ENCODE measurements at places on chromosomes 6 and 20.

- DNase-seq, result no peak
Measured at GRCh38 chr6:33412140-33413009, 1.6 kb downstream of the PHF1 start.

DNA sequence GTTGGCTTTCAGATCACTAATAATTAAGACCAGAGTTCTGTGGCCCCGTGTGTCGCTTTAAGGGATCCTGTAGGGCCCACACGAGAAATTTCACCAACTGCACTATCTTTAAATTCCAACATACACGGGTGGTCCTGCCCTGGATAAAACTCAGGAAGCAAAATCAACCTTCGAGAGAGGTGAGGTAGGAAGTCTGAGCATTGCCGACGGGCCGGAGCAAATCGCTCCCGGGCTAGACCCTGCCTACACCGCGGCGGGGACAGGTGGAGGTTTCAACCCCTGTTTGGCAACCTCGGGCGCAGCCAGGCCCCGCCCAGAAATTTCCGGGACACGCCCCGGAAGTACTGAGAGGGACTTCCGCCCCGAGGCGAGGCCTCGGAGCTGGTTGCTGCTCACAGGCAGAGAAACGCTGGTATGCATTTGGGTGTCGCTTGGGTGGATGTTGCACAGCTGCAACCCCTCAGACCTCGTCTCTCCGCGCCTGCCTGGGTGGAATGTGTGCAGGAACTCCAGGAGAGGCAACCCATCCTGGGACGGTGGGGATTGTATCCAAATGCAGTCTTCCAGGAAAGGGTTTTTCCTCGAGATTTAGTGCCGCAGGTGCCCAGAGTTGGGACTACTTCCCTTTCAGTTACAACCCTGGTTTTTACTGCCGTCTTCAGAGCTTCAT lies 19.9 kb downstream of the ZKSCAN8 start:
- peak; percentile 86 for DNase-seq

DNA sequence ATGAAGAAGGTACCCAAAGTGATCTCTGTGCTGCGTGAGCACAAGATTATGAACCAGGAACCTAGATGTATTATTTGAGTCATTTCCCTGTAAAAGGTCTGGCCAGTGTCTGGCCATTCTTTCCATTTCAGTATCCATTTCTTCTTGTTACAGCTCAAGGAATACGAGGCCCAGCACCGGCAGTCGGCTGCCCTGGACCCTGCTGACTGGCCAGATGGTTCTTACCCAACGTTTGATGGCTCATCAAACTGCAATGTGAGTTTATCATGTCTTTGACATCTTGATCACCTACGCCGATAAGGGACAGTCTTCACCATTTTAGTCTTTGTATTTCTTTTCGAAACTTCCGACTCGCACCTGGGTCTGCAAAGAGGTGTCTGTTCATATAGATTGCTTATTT lies 144.8 kb downstream of the SASH1 start:
- DNase-seq, result no peak

DNA sequence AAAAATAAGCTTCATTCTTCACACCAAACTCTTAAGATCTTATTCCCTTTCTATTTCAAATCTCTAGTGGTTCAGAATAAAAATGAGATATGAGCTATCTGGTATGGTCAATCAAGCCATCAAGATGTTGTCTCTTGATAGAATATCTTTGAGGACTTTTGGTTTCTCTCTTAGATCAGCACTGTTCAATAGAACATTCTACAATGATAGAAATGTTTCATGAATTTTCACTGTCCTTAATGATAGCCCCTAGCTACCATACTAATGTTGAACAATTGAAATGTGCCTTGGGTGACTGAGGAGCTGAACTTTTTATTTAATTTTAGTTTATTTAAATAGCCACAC lies 24.1 kb upstream of the HINT3 start:
- DNase-seq, result no peak

DNA sequence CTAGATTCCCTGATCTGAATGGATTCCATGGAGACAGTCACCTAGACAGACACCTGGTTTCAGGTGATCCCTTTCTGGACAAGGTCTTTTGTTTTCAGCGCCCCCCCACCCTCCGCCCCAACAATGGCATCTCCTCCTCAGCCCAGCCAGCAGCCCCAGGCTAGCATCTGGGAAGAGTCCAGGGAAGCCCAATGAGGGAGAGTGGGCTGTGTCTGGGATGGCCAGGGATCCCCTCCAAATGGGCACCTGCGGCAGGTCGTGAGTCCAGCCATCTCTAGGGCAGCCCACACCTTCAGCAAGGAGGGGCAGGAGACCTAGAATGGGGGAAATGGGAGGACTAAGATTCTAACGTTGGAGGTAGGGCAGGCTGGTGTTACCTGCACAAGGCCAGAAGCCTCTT lies 1.2 kb upstream of the SLC24A3 start:
- no peak for DNase-seq

GRCh38 chr20:64080813-64081623 lies 1.1 kb downstream of the OPRL1 start:
- DNase-seq, result no peak

DNA sequence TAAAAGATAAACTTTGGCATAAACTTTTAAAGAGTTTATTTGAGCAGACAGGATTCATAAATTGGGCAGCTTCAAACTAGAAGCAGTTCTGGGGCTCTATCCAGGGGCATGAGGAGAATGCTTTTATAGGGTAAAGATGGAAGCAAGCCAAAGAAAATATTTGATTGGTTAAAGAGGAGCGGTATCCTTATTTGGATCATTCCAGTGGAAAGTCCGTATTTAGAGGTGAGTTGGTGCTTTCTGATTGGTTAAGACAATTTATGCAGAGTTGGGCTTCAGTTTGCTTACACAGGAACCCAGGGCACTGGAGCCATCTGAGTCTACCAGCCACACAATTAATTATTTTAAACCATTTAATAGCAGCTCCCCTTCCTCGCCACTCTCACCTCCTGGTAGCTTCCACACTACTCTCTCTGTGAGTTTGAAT lies 37.9 kb upstream of the RNF217 start:
- DNase-seq, result no peak

- no peak for DNase-seq
Measured at GRCh38 chr20:57768519-57768918, 58.7 kb upstream of the PMEPA1 start.

DNA sequence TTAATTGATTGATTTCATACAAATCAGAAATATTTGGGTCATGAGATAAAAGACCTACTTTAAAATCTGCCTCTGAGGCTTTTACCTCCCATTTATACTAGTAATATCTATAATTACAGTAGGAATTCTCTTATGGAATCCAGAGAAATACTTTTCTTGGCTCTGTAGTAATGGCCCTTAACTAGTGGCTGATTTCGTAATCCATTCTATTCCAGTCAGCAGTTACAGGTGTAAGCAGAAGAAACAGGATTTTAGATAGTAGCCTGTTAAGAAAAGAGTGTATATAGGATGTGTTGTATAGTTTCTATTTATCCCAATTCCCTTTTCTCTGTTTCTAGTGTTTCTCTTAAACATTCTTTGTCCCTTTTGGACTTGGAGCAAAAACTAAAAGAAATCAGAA lies 21.2 kb downstream of the PEX3 start:
- no peak for DNase-seq

DNA sequence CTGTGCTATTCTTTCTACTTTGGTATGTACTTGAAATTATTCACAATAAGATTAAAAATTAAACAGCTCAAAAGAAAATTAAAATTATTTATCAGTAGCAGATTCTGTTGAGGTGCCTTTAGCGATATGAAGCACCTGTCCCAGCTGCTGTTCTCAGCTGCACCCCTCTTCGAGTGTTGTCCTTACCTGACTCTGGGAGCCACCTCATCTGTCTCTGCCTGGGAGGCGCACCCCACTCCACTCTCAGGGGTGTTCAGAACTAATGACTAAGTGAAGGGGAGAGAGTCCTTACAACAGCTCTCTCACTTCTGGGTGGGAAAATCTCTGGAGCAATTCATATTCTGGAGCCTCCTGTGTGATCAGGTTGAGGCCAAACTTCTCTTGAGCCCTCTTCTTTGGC lies 745.7 kb downstream of the RFPL4B start:
- no peak for DNase-seq

All from activated naive CD4-positive, alpha-beta T cell treated with anti-CD3 and anti-CD28 coated beads, Interleukin-2, amount 50 U/mL, for 16 hours (primary cell).